ENCODE measurements at places on chromosomes 16 and 17.
A peak's percentile ranks its signal among the peaks of the same experiment; 100 is the strongest.

DNA sequence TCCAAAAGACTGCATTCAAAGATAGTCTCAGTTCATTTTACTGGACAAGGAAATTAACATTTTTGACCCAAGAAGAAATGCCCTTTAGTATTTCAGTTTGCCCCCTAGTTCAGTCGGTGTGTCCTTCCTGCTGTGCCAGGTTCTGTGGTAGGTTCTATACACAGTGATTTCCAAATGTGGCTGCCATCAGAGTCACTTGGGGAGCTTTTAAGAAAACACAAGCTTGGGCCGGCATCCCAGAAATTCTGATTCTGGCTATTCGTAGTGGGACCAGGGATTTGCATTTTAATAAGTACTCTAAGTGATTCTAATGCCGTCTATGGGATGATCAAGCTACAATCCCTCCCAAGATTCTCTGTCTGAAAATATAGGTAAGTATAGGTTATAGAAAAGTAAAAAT lies 10.2 kb downstream of the RSPRY1 start:
- DNase-seq = no peak

GRCh38 chr17:46976626-46977270 lies 2.3 kb downstream of the RPRML start:
- no peak for DNase-seq

- DNase-seq = peak; percentile 61
Measured at GRCh38 chr17:53462393-53462811, 360.3 kb upstream of the KIF2B start.

GRCh38 chr16:2292221-2292620 lies 24.3 kb upstream of the RNPS1 start:
- no peak for DNase-seq

GRCh38 chr16:4666537-4667202 lies 26.7 kb upstream of the NUDT16L1 start:
- no peak for DNase-seq

- no peak for DNase-seq
Measured at GRCh38 chr17:74938194-74938950, 2.7 kb downstream of the OTOP3 start.

- DNase-seq = peak; percentile 39
Measured at GRCh38 chr17:17877529-17878358, 41.0 kb upstream of the SREBF1 start.

GRCh38 chr16:64416216-64417005 lies 705.5 kb downstream of the CDH11 start:
- DNase-seq = peak; percentile 9

- no peak for DNase-seq
Measured at GRCh38 chr16:48831076-48831722, 221.2 kb upstream of the N4BP1 start.

GRCh38 chr17:47162013-47162622 lies 27.0 kb downstream of the CDC27 start:
- no peak for DNase-seq

DNA sequence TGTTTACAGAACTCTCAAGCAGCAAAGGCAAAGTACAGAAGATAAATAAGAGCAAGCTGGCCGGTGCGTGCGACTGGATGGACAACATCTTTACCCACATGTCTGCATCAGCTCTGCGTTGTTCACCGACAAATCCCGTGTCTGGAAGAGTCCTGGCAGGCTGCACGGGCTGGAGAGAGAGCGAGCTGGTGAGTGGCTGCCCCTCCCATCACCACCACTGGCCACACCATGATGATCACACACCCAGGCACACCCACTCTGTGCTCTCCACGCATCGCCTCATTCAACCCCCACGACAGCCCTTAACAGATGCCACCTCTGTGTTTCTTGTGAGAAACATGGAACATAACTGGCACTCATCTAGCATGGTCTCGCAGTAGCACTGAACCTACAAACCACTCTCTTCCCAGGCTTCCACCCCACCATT lies 59.2 kb downstream of the ANKRD11 start:
- peak; percentile 69 for DNase-seq

GRCh38 chr16:56795011-56795410 lies 65.1 kb downstream of the NUP93 start:
- DNase-seq = no peak

DNA sequence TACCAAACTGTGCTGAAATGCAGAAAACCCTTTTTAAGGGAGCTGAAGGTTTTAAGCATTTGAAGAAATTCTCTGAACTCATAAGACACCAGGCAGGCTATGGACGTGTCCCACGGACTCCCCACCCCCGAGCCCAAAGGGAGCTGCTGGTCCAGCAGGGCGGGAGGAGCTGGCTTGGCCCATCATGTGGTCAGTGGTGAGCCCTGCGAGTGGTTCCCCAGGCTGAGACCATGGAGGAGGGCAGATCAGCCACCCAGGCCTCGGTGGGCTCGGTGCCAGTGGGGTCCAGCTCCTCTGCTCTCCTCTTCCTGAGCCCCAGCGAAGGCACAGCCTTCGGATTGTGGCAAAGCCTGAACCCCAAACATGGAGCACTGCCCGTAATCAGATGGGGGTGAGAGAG lies 27.0 kb downstream of the LGALS3BP start:
- no peak for DNase-seq

GRCh38 chr17:31574458-31574857 lies 183.0 kb downstream of the RAB11FIP4 start:
- DNase-seq = no peak

DNA sequence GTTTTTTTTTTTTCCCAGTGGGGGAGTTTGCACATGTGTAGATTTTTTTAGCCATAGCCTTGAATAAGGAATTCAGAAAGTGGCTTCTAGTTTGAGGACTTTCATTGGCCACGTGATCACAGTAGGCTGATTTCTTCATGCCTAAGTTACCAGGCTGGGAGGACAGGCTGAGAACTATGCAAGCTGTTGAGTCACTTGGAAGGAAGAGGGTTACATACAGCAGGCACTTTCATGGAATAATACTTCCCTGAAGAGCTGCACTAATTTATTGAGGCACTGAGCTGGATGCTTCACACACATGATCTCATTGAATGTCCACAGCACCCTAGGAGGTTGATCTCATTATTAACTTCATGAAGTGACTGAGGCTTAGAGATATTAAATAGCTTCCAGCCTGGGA lies 22.8 kb downstream of the PRKCB start:
- peak; percentile 29 for DNase-seq

GRCh38 chr16:79372503-79373184 lies 227.9 kb downstream of the MAF start:
- peak; percentile 35 for DNase-seq

GRCh38 chr16:86975445-86975844 lies 341.7 kb downstream of the C16orf95 start:
- peak; percentile 22 for DNase-seq

- DNase-seq = no peak
Measured at GRCh38 chr16:19926449-19927390, 42.1 kb upstream of the GPRC5B start.

GRCh38 chr17:76556765-76557367 lies 17.0 kb downstream of the PRCD start:
- DNase-seq = peak; percentile 65
